ENCODE measurements at places on chromosomes 5 and 9.

DNA sequence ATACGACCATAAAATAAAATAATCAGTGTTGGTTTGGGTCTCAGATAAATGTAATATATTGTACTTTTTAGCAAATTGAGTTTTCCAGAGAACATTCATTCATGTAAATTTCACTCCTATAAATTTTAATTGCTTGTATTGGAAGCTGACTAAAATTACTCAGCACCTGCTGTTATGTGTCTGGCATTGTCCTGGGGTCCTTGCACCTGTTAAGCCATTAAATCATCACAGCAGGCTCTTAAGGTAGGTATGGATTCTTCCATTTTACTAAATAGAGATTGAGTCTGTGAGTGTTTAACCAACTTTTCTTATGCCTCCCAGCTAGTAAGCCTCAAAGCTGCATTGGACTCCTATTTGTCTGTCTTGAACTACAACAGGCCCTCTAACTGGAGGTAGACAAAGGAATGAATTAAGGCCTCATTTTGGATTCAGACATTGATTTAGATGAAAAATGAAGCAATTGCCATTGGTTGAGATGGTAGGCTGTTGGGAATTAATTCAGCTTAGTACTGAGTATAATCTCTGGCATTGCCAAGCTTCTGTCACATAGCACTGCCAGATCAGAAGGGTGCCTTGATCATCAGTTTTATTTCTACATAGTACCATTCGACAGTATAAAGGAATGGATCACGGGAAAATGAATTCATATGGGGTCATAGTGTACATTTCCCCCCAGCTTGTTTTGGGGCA lies 78.9 kb downstream of the PARP8 start:
- no peak for DNase-seq

- no peak for DNase-seq
These were observed at the start of gene HMMR for GRCh38 chr5:163460562-163461171. Gene HMMR, plus strand, starts transcription at chr5:163460632. Its CDS starts 61 bp downstream, at chr5:163460693.

- no peak for DNase-seq
These were observed 5.2 kb upstream of the NKD2 start for GRCh38 chr5:1003296-1003937.

- DNase-seq: no peak
These were observed 72.4 kb upstream of the LHFPL2 start for GRCh38 chr5:78720997-78721396.

GRCh38 chr5:15995341-15996052 lies 184.1 kb downstream of the MARCHF11 start:
- DNase-seq: no peak

DNA sequence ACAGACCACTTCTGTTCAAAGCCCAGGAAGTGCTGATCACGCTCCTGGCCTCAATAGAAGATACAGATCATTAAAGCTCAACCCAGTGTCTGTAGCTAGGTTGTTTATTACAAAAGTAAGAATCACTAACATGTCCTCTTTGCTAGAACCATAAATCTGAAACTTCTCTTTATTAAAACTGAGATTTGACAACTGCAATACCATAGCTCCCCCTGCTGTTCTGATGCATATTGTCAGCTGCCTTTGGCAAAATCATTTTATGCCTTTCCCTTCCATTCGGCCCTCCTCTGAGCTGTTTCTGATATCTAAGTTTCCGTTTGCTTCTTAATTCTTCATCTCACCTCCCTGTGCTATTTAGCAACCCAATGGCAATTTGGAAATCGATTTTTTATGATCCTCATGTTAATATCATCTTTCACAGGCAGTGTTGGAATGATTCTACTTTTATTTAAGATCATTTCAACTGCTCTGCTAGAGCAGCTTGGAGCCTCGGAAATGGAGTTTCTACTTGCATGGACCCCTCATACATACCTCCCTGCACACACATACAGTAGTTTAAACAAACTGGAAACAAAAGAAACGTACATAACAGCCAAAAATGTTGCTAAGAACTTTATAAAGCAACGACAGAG lies 998.8 kb downstream of the MAT2B start:
- DNase-seq: peak; percentile 10

- DNase-seq: no peak
These were observed 1073.2 kb upstream of the DMAC1 start for GRCh38 chr9:8872802-8873201.

- DNase-seq: no peak
These were observed 84.1 kb upstream of the SPATA31D4 start for GRCh38 chr9:81844131-81844567.

- DNase-seq: no peak
These were observed 1.2 kb downstream of the PRRT1B start for GRCh38 chr9:131546336-131547084.

- no peak for DNase-seq
These were observed 76.7 kb downstream of the GRAMD2B start for GRCh38 chr5:126499853-126500342.

- DNase-seq: peak; percentile 72
These were observed 18.8 kb downstream of the SLC1A1 start for GRCh38 chr9:4508907-4509589.

DNA sequence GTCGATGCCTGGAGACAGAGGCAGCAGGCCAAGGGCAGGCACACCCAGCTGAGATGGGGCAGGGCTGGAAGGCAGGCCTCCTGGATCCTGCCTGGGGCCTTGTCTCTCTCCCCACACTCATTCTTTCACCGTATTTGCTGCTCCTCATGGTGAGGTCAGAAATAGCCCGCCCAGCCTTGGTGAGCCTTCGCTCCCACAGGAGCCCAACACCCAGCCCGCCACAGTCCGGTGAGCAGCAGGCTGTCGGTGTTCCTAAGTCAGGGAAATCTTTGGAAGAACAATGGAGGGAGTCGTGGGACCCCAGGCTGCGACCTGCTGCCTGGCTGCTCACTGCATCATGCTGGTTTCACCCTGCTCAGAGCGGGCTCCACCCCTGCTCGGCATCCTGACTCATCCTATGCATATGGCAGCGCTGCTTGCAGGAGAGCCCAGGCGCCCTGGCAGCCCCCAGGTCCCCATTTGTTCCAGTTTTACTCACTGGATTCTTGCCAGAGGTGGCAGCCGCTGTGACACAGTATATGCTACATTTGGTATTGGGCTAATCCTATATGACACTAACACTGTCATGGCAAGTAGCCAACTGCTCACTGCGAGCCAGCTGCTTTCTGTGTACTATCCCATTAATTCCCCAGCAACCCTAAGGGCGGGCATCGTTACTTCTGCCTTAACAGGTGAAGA lies 53.2 kb upstream of the NCS1 start:
- DNase-seq: no peak

GRCh38 chr5:124865603-124866354 lies 119.3 kb upstream of the ZNF608 start:
- DNase-seq: no peak

GRCh38 chr9:37899041-37899440 lies 4.9 kb downstream of the SLC25A51 start:
- no peak for DNase-seq

GRCh38 chr5:61327760-61328753 lies 4.0 kb upstream of the ZSWIM6 start:
- no peak for DNase-seq

GRCh38 chr5:53357439-53357838 lies 123.0 kb upstream of the FST start:
- no peak for DNase-seq

- DNase-seq: no peak
These were observed 18.2 kb downstream of the GFPT2 start for GRCh38 chr5:180334751-180335613.

Data from GM04504 (cell line).